ENCODE measurements at places on chromosomes 7 and 10. TPM values are rescaled to one million over a fixed set of nuclear protein-coding genes. Genes with fewer than 3 reads are reported as not detected.

Gene PODXL
- total RNA-seq, result 15.5 TPM

Gene TMEM184A
- 75.8 TPM for total RNA-seq

Gene CFAP58
- not detected for total RNA-seq

Gene IDI1
- total RNA-seq, result 101 TPM

Gene CUEDC2
- 43.8 TPM for total RNA-seq

Gene ABCC2
- 1.2 TPM for total RNA-seq

Gene CLEC5A
- total RNA-seq, result not detected

Gene ELMO1
- total RNA-seq, result not detected

Gene LMBR1
- total RNA-seq, result 85.8 TPM

Gene GARIN1A
- total RNA-seq, result 8.5 TPM

Gene VGF
- total RNA-seq, result 0.14 TPM

Gene AGBL3
- 5.4 TPM for total RNA-seq

Gene XRCC2
- 23.1 TPM for total RNA-seq

Gene LRRD1
- total RNA-seq, result not detected

Measured in Calu3 (cell line).